ENCODE measurements at places on chromosomes 4 and X. TPM values are rescaled to one million over a fixed set of nuclear protein-coding genes. Genes with fewer than 3 reads are reported as not detected.

Gene FGB
- 0.51 TPM for total RNA-seq

DNA sequence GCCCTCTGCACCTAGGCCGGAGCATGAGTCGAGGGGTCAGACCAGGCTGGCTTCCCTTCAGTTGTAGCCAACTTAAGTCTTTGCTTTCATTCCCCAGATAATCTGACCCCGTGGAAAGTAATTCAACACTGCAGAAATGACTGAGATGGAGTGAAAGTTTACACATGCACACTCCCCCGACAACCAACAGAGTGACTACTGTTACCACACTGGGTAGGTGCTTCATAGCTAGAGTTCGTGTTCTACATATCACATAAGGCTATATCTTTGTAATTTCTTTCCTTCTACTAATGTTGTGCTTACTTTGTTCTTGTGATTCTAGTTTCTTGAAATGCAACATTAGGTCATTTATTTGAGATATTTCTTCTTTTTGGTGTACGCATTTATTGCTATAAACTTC lies 7.2 kb upstream of the CTAG2 start:
- DNase-seq, result no peak

DNA sequence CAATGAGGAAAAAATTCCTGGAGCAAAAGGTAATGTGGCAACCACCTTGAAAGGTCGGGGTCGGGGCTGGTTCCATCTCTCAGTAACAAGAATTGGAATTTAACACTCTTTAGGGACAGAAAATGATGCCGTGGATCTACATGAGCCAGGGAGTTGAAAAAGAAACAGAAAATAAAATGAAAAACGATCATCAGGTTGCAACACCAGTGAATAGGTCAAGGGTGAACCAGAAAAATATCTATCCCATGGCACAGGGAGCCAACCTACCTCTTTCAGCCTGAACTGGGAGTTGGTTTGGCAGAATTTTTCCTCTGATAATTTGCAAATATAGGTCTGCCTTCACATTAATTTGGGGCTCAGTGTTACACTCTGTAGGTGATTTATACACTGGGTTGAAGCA lies 93.7 kb downstream of the C4orf33 start:
- DNase-seq, result no peak

GRCh38 chrX:39261446-39262147 lies 460.3 kb downstream of the MID1IP1 start:
- no peak for DNase-seq

DNA sequence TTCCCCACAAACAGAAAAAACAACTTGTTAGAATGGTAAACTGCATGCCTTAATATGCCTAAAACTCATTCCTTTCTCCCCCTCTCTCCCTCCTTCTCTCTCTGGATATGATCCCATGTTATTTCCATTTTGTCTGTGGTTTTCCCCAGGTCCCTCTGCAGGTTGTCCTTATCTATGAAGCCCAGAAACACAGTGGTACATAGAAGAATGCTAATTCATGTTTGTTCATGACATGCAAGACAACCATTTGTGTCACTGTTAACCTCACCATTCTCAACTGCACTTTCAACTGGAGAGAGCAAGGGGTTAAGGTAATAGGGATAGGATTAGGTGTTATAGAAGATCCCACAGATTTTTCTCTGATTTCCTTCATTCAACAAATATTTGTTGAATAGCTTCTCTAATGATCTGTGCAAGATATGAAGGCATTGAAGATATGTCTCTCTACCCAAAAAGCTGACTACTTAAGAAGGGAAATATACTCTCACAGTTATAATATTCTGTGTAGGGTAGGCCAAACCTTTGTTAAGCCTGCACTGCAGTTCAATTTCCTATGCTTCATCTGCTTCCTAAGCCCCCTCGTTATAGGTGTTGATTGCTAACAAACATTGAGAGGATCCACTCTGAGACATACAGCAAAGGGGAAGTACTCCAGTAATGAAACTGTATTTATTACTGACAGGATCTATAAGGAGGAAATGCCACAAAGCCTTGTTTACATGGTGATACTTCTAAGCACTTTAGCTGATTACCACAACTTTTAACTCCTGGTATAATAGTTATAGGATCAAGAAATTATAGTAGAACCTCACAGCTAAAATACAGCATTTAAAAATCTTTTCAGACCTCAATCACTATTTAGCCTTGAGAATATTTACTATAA lies 96.1 kb downstream of the FRYL start:
- DNase-seq, result no peak

Measured in Right ventricle myocardium superior (tissue), 1 donor.